ENCODE measurements at places on chromosomes 1 and 21.

GRCh38 chr1:97207868-97208267 lies 486.3 kb downstream of the PTBP2 start:
- no peak for DNase-seq

DNA sequence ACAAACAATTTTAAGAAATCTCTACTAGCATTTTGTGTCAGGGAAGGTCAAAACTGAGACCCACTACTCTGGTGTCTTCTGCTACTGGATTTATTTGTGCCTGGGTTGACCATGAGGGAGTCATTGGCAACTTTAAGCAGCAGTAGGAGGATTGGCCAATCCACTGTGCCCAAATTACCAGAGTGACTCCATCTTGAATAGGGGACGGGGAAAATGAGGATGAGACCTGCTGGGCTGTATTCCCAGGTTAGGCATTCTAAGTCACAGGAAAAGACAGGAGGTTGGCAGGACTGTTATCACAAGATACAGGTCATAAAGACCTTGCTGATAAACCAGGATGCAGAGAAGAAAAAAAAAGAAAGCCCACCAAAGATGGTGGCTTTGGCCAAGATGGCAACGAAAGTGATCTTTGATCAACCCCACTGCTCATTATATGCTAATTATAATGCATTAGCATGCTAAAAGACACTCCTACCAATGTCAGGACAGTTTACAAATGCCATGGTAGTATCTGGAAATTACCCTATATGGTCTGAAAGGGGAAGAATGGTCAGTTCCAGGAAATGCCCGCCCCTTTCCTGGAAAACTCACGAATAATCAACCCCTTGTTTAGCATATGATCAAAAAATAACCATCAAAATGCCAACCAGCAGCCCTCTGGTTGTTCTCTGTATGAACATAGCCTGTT lies 200.9 kb downstream of the LTN1 start:
- DNase-seq = no peak

DNA sequence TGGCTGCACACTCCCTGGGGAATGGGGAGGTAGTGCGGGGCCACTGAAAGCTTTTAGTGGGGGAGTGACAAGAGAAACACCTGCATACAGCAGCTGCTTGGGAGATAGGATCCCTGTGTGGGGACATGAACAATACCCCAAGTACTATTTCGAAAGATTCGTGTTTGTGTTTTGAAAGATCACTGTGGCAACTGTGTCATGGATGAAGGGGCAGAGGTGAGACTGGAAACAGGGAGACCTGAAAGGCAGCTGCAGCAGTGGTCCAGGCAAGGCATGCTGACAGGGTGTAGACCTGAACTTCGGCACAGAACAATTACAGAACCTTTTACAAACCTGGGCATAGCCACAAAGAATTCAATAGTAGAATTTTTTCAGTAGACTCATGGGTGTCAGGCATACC lies 32.9 kb downstream of the TENT5C start:
- DNase-seq = no peak

- no peak for DNase-seq
Observed at GRCh38 chr1:169326261-169326955, 41.2 kb downstream of the NME7 start.

GRCh38 chr1:178465011-178465410 lies 31.8 kb downstream of the CLEC20A start:
- DNase-seq = no peak

DNA sequence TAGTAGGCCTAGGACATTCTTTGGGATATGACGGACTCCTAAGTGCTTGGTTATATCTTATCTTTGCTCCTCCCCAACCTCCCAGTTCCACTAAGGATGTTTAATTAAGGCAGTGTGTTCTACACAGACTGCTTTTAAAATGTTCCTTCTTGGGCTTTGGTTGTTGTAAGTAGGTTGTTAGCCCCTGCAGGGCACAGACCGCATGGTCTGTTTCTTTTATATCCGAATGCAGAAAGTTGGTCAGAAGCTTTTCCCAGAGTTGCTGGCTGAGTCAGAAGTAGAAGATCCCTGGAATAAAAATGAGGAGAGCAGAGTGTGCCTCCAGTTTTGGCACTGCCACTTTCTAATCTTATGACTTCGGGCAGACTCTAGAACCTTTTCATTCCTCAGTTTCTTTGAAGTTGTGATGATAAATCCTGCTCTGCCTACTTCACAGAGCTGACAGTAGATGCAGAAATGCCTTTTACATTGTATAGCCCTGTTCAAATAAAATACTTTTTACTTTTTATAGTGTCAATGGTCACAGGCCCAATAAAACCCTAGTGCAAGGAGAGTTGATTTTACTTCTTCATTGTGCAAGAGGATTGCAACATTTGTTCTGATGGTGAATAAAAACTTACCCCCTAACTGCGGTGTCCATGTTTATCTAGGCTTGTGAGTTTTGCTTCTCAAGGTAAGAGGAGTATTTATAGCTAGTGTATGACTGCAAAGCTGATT lies 18.4 kb downstream of the FMN2 start:
- DNase-seq = no peak

DNA sequence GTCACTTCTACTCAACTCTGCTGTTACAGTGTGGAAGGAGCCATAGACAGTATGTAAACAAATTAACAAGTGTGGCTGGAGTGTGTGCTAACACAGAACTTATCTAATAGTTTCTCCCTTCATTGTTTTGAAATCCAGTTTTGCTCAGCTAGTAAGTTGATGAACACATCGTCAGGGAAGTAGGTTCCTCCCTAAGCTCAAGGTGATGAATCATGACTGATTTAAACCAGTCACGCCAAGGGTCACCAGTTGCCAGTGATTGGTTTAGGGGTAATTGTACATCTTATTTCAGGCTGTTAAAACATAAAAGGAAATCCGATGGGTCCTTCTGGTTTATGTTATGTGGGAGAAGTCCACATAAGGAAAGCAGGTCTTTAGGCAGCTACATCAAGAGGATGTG lies 97.0 kb upstream of the CHODL start:
- no peak for DNase-seq

GRCh38 chr1:17569200-17570139 lies 30.0 kb downstream of the ARHGEF10L start:
- no peak for DNase-seq
